LNCaP clone FGC (cell line): ENCODE measurements at places on chromosomes 16 and 17.
A peak's percentile ranks its signal among the peaks of the same experiment; 100 is the strongest.

DNA sequence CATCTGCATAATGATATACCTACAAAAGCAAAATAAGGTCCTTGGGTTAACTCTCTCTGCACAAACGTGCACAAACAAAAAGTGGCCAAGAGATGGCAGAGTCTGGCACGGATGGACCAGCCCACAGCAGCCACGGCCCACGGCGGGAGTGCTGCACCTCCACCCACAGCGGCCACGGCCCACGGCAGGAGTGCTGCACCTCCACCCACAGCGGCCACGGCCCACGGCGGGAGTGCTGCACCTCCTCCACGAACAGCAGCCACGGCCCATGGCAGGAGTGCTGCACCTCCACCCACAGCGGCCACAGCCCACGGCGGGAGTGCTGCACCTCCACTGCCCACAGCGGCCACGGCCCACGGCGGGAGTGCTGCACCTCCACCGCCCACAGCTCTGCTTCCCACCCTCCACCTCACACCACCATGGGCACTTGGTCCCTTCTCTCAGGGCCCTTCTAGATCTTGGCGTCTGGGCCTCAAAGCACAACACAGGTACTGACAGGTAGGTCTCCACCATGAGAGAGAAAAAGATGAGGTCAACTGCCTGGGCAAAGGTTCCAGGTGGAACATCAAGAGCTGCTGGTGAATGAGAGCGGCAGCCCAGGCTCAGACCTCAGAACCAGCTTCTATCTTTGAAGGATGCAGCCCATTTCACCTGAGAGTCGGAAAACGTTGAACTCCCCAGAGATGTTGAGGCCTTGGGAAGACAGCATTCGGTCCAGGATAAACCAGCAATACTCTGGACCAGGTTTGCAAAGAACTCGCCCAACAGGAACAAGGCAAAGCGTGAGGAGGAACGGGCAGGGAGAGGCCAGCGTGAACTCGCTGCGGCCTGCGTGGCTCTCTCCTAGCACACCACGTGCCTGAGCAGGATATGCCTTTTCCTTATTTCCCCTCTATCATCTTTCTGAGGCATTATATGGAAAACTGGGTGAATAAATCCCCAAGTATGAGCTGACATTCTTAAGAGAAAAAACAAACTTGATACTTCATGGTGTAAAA is 124.5 kb downstream of the ZNF778 start:
- DNase-seq: no peak

- DNase-seq: no peak
Measured at GRCh38 chr16:24975428-24975889, 39.7 kb downstream of the ARHGAP17 start.

DNA sequence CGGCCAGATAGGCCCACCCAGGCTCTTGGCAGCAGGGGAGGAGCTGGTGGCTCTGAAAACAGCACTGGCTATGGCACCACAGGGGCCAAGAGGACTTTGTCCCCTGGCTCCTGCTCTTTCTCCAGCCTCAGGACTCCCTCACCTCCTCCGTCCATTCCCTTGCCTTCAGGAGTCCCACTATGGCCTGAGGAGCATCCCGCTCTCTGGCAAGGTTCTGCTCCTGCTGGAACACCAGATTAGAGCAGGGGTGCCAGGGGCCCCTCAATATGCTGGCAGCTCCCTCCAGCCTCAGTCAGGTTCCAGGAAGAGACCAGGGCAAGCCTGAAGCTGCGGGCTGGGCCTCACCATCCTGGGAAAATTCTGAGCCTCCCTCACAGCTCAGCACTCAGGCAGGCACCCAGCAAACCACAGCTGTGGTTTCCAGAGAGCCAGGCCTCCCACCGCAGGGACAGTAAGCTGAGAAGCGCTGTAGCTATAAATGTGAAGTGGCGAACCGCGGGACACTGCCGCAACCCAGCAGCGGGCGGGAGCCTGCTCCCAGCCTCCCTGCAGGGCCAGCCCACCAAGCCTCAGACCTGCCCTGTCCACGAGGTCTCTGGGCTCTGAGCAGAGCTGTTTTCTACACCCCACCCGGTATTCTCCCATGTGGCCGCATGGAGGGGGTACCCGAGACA is 25.7 kb downstream of the C17orf100 start:
- no peak for DNase-seq

- peak; percentile 28 for DNase-seq
Measured at GRCh38 chr16:72924927-72925630, 122.8 kb downstream of the ZFHX3 start.

DNA sequence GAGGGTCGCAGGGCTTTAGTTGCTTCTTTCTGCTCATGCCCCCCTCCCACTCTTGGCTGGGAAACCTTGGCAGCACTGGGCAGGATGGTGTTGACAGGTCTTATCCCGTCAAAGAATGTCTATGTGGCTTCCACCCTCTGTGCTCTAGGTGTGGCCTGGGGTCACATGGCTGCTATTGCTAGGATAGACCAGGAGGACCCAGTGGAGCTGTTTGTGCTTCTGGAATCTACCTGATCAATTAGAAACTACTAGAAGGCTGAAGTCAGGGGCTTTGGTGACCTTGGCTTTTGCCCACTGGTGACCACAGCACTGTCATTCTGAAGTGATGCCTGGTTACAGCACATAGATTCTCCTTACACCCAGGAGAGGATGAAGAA is 105.8 kb downstream of the CMIP start:
- no peak for DNase-seq
